ENCODE measurements at places on chromosomes 1 and 21.

- no peak for DNase-seq
Measured at GRCh38 chr1:117167402-117167801, 43.3 kb downstream of the VTCN1 start.

- peak; percentile 74 for DNase-seq
Measured at GRCh38 chr1:153985941-153986761, at the start of gene RAB13. Gene RAB13, minus strand, starts transcription at chr1:153986339. Its CDS starts 103 bp downstream, at chr1:153986236.

DNA sequence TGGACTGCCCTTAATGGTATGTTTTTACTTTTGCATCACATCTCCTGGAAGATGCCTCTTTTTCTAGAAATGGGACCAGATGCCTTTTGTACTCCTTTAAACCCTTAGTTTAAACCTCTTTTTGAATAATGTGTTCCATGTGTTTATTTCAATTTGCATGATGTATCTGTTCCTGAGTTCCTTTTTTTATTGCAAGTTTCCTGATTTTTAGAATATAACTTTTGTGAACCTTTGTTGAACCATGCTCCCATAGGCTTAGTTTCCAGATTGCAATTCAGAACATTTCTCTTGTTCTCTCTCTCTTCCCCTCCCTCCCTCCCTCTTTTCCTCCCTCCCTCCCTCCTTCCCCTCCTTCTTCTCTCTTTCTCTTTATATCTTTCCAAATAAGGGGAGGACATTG is 81.9 kb downstream of the RGL1 start:
- no peak for DNase-seq

- no peak for DNase-seq
Measured at GRCh38 chr1:22836850-22837249, 126.2 kb downstream of the EPHB2 start.

GRCh38 chr1:156050376-156050775 is 3.2 kb downstream of the UBQLN4 start:
- no peak for DNase-seq

DNA sequence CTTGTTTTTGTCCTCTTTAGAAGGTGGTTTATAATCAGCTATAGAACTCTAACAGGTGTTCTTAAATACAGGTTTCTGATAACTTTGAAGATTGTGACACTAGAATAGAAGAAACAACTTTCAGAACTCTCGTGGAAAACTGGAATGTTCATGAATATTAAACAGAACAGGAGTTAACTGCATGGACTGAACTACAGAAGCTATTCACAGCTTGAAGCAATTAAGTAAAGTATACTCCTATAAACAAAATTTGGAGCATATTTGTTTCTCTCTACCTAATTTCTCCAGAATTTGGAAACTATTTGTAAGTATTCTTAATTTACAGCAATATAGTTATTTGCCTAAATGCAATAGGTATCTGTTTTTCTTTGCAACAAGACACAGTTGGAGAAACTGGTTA is 824.8 kb downstream of the ADGRL2 start:
- no peak for DNase-seq

Measured in NCI-H510A (cell line).